Right kidney (tissue), 9 donors: ENCODE measurements at places on chromosomes 2 and 18.

GRCh38 chr2:105775809-105776559 is 31.3 kb downstream of the NCK2 start:
- DNase-seq, result no peak

DNA sequence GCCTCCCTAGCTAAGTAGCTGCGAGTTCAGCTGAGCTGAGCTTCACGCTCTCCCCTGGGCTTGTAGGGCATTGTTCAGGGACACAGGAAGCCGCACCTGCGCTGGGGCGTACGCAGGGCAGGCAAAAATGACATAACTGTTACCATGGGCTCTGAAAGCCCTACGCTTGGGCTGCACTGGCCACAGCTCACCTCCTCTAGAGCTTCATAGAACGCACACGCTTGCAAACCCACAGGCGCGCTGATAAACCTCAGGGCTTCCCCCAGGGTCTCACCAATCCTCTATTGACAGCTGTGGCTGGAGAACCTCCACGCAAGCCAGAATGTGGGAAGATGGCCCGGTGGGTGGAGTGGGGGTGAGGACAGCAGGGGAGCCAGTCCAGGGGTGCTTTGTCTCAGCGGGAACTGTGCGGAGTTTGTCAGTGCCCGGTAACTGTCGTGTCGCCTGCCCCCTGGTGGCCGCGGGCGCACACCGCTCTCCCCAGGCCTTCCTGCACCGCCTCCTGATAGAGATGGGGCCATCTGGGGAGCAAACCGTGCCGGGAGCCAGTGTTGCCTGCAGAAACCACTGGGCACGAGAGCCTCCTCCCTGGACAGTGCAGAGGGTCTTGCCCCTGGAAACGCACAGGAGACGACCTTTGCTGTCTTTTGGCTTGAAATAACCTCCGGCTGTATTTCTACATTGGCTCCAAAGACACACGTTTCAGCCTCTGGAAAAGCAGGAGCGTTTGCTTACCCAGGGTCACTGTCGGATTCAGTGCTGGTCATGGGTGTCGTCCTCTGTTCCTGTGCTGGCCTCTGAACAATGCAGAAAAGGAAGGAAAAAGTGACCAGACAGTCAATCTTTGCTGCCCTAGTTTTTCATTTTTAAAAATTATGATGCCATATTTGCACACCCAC is 17.0 kb upstream of the CIDEA start:
- peak; percentile 65 for DNase-seq

- DNase-seq, result no peak
Observed at GRCh38 chr2:124623560-124623959, 598.5 kb downstream of the CNTNAP5 start.

DNA sequence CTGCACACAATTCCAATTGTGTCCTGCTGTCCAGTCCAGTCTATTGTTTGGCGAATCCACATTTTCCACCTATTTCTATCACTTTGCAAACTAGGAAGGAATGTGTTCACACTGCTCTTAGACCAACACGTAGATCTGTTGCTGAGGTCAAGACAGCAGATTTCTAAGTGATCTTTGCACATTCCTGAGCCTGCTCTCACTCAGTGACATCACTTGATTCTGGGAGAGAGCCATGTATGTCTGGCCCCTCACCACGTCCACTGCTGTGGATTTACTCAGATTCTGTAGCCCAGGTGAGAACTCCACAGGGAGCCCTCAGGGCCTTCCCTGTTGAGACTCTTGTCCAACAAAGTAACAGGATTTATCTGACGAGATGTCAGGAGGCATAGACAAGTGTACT is 317.2 kb downstream of the TSN start:
- no peak for DNase-seq

- DNase-seq, result no peak
Observed at GRCh38 chr18:40877096-40877495, 1077.9 kb upstream of the PIK3C3 start.

DNA sequence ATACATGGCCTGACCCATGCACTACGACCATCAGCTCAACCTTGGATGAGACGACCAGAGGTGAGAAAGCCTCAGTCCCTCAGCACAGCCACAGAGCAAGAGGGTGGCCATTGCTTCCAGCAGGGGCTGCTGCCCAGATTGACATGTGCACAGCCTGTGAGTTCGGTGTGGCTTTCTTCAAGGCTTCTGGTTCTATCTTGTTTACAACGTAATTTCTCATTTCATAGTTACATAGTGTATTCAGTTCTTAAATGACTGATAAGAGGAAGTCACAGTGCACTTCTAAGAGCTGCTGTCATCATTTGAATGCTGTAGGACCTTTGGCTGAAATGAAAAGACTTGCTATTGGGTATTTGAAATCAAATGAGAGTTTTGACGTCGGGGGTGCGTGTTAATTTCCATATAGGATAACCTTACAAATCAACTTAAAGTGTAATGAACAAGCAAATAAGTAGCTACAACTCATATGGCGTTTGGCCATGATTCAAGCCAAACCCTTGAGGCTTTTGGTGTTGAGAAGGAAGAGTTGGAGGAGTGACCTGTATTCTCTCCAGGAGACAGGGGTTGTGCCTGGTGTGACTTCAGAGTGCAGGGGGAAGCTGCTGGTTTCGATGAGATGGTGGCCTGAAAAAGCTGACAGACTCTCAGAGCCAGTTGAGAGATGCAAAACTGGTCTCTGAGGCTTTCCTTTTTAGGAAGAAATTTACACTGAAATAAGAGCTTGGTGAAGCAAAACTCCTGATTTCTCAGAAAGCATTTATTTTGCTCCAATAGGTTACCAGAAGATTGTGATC is 51.0 kb downstream of the TSHZ1 start:
- DNase-seq, result no peak

GRCh38 chr18:3409811-3410210 is 40.2 kb upstream of the TGIF1 start:
- no peak for DNase-seq

- no peak for DNase-seq
Observed at GRCh38 chr2:150880986-150881385, 380.7 kb downstream of the RBM43 start.
